Progenitor cell of endocrine pancreas (in vitro differentiated cells): ENCODE measurements at places on chromosomes 6 and 20.

DNA sequence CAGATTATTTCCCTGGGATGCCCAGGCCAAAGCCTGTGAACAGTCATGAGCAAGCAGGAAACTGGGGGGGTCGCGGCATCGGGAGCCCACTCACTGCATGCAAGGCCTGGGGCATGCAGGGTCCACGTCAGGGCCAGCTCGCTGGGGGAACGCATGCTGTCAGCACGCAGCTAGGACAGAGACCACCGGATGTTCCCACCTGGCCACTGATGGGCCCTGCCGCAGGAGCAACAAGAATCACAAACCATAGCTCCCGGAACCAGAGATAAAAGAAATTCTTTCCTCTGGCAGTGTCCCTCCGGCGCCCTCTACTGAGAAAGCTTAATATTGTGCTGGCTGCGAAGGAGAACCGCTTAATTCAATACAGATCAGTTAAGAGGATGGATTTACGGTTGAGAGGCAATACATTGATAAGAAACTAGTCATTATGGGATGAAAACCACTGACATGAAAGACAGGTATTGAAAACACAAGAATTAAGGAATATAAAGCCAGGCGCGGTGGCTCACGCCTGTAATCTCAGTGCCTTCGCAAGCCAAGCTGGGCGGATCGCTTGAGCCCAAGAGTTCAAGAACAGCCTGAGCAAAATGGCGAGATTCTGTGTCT, 32.6 kb downstream of the C6orf15 start:
- peak; percentile 47 for DNase-seq

- no peak for DNase-seq
Measured at GRCh38 chr6:166257911-166258318, 50.3 kb downstream of the PRR18 start.

- DNase-seq: no peak
Measured at GRCh38 chr6:129507846-129508245, 202.1 kb downstream of the ARHGAP18 start.

- no peak for DNase-seq
Measured at GRCh38 chr20:13873831-13874230, 89.0 kb downstream of the NDUFAF5 start.

GRCh38 chr6:63097222-63097621, 114.0 kb upstream of the FKBP1C start:
- no peak for DNase-seq

- no peak for DNase-seq
Measured at GRCh38 chr6:70221715-70222438, 81.0 kb downstream of the COL9A1 start.

DNA sequence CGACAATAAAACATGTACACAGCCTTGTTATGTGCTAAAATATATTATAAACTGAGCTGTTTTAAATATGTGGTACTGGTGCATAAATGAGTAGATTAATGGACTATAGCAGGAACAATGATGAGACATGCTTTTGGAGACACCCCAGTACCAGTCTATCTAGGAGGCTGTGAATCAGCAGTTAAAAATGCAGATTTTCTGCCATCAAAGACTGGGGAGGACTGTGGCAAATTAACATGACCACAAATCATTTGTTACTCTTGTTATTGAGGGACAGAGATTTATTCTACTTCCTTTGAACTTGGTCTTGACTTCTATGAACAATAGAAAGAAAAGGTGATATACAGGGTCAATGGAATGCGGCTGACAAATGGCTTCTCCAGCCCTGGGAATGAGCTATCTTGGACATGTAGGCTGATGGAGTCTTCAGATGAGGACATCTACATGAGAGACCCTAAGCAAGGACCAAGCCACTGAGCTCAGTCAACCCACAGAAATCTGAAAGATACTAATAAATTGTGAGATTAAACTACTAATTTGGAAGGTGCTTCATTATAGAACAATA, 551.7 kb upstream of the GJE1 start:
- no peak for DNase-seq

GRCh38 chr6:128648022-128648598, 127.7 kb upstream of the PTPRK start:
- DNase-seq: no peak

GRCh38 chr6:104617591-104617990, 242.1 kb downstream of the HACE1 start:
- no peak for DNase-seq

GRCh38 chr20:32528171-32528891, 56.8 kb downstream of the NOL4L start:
- DNase-seq: no peak

DNA sequence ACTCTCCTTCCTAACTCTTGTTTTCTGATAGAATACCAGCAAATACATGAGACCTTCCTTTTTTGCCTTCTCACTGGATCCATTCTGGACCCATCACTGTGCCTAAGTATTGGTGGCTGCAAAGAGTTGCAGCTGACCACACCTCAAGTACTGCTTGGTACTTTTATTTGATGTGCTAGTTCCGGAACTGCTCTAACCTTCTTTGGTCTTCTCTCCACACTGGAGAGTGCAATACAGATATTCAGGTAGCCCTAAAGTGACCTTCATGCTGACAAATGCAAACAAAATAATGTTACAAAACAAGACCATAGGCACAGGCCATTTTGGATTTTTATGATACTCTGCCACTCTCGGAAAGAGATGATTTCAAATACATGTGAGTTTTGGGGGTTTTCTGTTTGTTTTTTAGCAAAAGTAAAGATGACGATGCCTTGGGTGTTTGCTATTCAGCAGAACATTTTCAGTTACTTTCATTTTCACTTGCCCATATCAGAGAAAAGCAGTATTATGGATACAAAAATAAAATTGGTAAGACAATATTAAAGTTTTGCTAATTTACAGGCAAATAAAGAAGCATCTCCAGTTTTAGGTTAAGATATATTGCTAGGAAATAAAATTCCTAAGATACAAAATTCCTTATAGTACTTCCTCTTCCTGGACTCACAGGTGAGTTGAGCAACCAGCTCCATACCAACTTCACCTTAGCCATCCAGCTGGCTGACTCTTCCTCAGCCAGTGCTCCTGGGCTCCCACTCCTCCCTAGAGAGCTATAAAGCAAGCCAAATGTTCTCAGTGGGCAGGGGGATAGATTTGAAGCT, 42.0 kb downstream of the PTPRK start:
- no peak for DNase-seq

GRCh38 chr20:64121586-64121985, 14.2 kb upstream of the NPBWR2 start:
- DNase-seq: no peak

- DNase-seq: no peak
Measured at GRCh38 chr6:39553860-39554802, 171.1 kb downstream of the KIF6 start.

- DNase-seq: no peak
Measured at GRCh38 chr6:117506907-117507306, 24.4 kb downstream of the DCBLD1 start.

DNA sequence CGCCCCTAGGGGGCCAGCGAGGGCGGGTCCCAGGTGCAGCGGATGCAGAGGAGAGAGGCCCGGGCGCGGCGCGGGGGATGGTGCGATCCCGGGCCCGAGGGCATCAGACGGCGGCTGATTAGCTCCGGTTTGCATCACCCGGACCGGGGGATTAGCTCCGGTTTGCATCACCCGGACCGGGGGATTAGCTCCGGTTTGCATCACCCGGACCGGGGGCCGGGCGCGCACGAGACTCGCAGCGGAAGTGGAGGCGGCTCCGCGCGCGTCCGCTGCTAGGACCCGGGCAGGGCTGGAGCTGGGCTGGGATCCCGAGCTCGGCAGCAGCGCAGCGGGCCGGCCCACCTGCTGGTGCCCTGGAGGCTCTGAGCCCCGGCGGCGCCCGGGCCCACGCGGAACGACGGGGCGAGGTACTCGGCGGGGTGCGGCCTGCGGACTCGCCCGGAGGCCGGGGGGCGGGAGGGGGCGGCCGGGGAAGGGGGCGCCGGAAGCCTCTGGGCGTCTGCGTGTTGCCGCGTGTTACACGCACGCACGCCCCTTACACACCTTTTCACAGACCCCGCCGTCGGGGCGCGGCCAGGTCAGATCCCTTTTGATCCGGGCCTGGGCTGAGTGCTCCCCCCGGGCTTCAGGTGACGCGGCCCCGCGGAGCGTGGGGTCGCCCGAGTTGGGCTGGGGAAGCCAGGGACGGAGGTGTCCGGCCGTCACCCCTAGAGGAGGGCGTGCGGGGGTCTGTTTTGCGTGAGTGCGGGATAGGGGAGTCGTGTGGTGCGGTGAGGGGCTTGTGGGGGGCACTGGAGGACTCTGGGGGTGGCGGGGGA, 412 bp downstream of the TRIB3 start:
- DNase-seq: peak; percentile 65

DNA sequence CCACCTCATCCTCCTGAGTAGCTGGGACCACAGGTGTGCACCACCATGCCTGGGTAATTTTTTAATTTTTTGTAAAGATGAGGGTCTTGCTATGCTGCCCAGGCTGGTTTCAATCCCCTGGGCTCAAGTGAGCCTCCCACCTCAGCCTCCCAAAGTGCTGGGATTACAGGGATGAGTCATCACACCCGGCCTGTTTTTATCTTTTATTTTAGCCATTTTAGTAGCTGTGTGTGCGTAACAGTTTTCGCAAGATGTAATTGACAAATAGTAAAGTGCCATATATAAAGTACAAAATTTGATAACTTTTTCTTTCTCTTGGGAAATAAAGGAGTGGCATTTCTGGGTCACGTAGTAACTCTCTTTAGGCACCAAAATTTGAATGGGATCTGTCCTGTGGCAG, 21.4 kb downstream of the SNAI1 start:
- no peak for DNase-seq

DNA sequence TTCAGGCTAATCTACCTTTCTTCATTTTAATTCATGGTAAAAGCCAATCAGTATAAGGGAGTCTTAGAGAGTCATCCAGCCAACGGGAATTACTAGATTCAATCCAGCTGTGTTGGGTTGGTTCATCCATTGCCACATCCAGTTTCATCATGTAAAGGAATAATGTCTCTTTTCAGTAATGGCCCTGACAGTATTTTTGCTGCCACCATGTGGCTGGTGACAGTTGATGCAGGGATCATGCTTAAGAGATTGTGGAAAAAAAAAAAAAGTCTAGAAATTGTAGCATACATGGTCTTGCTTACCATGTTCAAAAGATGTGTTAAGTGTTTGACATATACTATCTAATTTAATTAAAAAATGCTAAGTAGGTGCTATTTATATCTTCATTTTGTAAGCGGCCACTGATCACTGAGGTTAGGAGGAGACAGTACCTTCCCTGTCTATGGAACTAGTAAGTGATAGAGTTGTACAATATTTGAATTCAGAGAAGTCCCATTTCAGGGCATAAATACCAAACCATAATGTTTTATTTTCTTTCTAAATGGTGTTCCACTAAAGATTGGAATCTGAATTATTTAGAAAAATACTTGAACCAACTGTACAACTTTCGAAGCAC, 135.9 kb downstream of the KHDRBS2 start:
- no peak for DNase-seq

DNA sequence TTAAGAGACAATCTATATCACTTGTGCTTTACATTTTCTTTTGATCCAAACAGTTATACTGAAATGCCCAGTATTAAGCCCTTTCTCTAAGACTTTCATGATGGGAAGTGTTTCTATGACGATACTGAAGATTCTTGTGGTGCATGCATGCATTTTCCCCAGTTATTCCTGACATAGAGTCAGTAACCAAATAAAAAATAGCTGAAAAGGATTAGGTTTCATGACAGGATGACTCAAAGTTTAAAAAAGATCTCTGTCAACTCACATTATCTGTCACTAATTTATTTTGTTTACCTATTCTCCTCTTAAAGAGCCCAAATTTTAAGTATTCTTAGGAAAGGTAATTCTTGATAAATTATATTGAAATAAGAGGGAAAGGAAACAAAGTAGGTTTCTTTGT, 98.4 kb downstream of the SESN1 start:
- DNase-seq: no peak

DNA sequence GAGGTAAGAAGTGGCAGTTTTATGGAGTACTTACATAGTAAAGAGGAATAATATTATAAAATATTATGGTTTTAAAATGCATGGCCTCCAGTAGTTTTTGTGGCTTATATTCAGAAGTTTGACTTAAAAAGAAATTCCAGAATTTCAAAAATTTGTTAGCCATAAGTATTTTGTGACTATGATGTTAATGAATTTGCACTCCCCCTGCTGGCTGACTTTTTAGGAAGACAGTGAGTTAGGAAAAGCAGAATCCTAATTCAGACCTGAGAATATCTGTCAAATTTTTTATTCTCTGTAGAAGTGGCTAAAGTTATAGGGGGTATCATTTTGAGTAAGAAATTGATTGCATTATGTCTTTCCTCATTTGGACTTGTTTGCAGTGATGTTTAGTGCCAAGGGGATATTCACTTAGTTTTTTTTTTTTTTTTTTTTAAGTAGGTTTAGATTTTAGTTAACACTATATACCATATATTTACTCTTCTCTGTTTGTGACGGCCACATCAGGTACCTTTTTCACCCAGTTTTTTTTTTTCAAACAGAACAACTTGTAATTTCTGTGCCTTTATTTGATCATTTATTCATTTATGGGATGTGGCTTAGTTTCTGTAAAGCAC, 40.8 kb downstream of the ZFAND3 start:
- DNase-seq: no peak

GRCh38 chr6:41634657-41635056, 3.6 kb upstream of the MDFI start:
- no peak for DNase-seq

DNA sequence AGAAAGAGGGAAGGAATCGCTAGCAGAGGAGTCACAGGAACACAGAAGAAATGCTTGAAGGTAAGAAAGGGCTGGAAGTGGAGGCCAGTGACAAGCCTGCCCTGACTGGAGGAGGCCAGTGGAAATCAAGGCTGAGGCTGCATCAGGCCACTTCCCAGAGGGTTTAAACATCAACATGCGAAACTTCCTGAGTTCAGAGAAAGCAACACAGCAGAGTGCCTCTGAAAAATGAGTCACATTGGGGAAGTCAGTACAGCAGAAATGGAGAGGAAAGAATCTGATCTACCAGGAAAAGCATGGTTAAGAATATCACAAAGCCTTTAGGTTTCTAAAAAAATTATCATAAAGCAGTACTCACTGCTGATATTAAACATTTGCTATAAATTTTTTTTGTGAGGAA, 23.3 kb downstream of the NAPB start:
- DNase-seq: no peak
